ENCODE measurements at places on chromosomes 1 and 21.
A peak's percentile ranks its signal among the peaks of the same experiment; 100 is the strongest.

- DNase-seq, result no peak
Observed at GRCh38 chr1:174777262-174777661, 222.5 kb upstream of the CACYBP start.

- no peak for DNase-seq
Observed at GRCh38 chr1:25478633-25479032, 47.9 kb downstream of the MACO1 start.

DNA sequence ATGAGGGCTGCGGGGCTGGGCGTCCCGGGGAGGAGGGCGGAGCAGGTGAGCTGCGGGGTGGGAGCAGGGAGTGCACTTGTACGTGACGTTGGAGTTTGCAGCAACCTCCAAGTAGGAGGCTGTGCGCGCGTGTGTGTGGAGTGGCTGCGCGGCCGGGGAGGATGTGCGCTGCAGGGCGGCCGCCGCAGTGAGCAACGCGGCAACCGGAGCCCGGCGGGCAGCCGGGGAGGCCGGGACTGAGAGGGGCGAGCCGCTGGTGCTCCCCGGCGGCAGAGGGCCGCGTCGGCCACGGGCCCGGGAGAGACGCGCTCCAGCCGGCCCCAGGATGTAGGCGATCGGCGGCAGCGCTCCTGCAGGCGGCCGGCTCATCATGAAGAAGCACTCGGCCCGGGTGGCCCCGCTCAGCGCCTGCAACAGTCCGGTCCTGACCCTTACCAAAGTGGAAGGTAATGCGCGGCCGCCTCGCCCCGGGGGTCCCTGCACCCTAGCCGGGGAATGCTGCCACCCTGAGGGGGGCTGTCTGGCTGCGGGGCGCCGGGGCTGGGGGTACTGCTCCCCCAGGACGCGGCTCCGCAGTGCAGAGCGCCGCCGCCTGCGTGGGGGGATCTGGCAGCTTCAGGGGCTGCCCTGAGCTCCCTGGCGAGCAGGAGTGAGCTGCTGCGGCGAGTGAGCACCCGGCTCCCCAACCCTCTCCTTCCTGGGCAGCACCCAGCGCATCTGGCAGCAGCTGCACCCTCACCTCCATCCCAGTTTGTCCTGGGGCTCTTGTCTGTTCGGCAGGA, 158.9 kb upstream of the COA6 start:
- DNase-seq, result peak; percentile 24

GRCh38 chr1:8825985-8826481, 8.6 kb upstream of the RERE start:
- no peak for DNase-seq

- no peak for DNase-seq
Observed at GRCh38 chr21:42861311-42861847, 18.0 kb downstream of the WDR4 start.

GRCh38 chr21:29196670-29197191, 66.3 kb downstream of the MAP3K7CL start:
- no peak for DNase-seq

All from activated T-helper 1 cell treated with anti-CD3 and anti-CD28 coated beads, Interleukin-2, amount 50 U/mL, for 16 hours (primary cell).